ENCODE measurements at places on chromosomes 11 and 22.

- DNase-seq, result no peak
Measured at GRCh38 chr22:36599771-36600170, 70.8 kb upstream of the EIF3D start.

- no peak for DNase-seq
Measured at GRCh38 chr11:7004482-7004881, 15.7 kb downstream of the ZNF214 start.

GRCh38 chr11:119907878-119908572, 179.0 kb upstream of the NECTIN1 start:
- DNase-seq, result no peak

GRCh38 chr11:30392221-30392784, 69.4 kb downstream of the ARL14EP start:
- DNase-seq, result no peak

DNA sequence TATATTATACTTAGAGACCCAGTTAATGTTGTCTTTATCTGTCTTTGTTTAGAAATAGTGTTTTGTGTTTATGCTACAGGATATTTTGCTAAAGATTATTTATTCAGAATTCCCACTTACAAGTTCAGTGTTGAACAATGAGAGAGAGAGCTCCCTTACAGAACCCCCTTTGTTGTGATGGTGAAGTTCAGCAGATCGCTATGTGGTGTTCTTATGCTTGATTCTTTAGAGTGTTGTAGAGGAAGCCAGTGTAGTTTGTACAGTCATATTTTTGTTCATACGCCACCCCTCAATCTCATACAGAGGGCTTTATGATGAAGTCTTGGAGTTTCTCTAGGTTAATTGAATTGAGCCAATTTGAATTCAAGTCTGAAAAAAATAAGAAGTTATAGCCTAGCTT, 150.2 kb downstream of the TMEM135 start:
- no peak for DNase-seq
